ENCODE measurements at places on chromosomes 16 and 17. TPM values are rescaled to one million over a fixed set of nuclear protein-coding genes. Genes with fewer than 3 reads are reported as not detected.

GRCh38 chr16:66383551-66383950, 17.1 kb downstream of the CDH5 start:
- no peak for DNase-seq

DNA sequence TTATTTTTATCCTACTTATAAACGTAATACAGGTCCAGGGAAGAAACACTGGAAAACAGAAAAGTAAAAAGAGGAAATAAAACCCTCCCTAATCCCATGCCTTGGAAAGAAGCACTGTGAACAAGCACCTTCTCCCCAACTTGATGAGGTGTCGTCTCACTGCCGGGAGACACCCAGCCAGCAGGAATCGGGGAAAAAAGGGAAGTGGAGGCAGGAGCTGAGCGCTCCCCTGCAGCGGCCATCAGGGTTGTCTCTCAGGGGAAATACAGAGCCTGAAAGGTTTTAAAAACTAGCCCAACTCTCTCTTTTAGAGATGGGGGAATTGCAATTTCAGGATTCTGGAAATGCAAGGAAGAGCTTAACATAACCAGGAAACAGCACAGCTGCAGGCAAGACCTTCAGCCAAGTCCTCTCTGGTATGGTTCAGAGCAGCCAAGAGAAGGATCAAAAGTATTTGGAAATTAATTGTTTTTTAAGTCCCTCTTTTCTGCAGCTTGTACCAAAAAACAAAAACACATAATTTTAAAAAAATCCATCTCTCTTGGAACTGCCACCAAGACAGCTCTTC, 96.3 kb upstream of the RCVRN start:
- DNase-seq: peak; percentile 34

- peak; percentile 54 for DNase-seq
Observed at GRCh38 chr16:54282202-54282927, 4.2 kb downstream of the IRX3 start.

GRCh38 chr17:80763293-80763867, 218.7 kb downstream of the RPTOR start:
- no peak for DNase-seq

- no peak for DNase-seq
Observed at GRCh38 chr16:50685462-50686063, 4.5 kb upstream of the SNX20 start.

GRCh38 chr16:10509534-10510025, 70.8 kb downstream of the EMP2 start:
- peak; percentile 54 for DNase-seq

GRCh38 chr16:52078716-52079655, 468.0 kb downstream of the TOX3 start:
- no peak for DNase-seq

DNA sequence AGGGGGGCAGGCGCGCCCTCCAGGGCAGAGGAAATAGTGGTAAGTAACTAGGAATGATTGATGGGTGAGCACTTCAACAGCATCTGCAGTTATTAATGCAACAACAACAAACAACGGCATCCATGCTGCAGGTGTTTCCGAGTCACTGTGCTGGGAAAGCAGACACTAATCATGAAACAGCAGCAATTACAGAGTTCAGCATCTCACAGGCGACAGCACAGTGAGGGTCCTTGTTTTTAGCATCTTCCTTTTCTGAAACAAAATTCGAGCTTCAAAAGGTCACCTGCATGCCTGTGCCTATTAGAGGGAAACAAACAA, 191.9 kb downstream of the SLC39A11 start:
- no peak for DNase-seq

DNA sequence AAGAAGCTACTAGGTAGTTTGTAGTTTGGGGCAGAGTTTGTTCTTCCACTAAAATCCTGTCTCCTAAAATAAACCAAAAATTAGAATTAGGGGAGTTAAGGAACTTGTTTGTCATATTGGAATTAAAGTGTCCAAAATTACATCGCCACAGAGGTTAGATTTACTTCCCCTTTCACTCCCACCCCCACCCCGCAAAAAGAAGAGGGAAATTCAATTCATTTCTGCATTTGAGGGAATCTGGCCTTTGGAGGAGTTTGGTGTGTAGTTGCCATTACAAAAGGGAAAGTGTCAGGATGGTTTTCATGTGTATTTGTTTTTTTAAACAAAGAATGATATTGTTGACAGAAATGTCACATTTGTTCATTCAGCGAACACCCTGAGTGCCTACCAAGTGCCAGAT, 5.8 kb downstream of the TMEM97 start:
- no peak for DNase-seq

DNA sequence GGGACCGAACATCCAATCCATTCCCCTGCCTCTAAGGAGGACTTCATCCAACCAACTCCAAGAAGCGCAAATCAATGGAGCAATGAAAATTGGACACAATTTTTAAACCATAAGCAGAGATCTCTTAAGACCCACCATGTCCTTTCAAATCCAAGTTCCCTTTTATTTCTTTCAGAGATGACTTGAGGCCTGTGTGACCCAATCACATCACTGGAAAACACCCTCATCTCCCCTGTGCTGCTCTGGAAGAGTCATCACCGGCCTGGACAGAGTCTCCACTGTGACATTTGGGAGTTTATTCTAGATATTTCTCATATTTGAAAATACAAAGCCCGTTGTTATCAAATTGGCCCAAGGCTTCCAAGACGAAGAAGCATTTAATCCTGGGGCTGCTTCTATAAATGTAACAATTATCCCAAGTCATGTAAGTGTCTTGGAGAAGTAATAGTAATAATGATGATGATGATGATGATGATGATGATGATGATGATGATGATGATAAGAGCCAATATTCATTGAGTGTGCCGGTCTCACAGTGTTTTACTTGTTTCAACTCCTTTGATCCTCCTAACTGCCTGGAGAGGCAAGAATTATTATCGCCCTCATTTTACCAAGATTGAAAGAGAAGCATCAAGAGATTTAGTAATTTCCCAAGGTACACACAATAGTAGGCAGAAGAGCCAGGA, 72.1 kb downstream of the COPRS start:
- no peak for DNase-seq

DNA sequence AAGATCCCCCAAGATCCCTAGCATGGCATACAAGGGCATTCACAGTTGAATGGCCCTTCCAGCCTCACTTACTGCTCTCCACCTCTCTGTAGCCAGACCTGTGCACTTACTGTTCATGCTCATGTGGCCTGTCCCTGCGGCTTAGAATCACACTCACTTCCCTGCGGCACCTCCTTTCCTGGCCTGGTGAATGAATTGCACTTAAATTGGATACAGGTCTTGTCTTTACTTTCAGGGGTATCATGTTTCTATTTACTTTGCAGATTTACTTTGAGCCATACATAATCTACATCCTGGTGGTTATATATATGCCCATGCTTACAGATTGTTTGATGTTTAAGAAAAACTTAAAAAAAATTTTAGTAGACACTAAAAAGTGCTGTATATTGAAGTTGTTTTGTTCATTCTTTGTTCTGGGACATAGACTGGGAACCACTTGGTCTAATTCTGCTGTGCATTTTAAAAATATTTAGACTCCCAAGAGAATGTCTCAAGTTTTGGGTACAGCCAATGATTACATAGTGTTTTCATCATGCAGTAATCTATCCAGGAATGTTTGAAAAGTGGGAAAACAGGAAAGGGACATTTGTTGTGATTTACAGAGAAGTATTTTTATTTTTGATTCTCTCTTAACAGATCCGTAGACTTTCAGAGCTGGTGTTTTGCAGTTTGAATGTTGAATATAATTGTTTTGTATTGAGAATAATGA, 63.9 kb downstream of the NUP88 start:
- no peak for DNase-seq

- no peak for DNase-seq
Observed at GRCh38 chr16:79843631-79844043, 243.1 kb upstream of the MAF start.

GRCh38 chr17:48625495-48626244, 488 bp downstream of the HOXB9 start:
- DNase-seq: peak; percentile 92

DNA sequence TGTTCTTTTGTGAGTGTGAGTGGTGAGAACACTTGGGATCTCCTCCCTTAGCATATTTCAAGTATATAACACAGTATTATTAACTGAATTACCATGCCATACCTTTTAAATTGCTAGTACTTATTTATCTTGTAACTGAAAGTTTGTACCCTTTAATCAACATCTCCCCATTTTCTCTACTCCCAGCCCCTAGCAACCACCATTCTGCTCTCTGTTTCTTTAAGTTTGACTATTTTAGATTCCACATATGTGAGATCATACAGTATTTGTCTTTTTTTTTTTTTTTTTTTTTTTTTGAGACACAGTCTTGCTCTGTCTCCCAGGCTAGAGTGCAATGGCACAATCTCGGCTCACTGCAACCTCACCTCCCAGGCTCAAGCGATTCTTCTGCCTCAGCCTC, 117.6 kb upstream of the CACNG3 start:
- no peak for DNase-seq

DNA sequence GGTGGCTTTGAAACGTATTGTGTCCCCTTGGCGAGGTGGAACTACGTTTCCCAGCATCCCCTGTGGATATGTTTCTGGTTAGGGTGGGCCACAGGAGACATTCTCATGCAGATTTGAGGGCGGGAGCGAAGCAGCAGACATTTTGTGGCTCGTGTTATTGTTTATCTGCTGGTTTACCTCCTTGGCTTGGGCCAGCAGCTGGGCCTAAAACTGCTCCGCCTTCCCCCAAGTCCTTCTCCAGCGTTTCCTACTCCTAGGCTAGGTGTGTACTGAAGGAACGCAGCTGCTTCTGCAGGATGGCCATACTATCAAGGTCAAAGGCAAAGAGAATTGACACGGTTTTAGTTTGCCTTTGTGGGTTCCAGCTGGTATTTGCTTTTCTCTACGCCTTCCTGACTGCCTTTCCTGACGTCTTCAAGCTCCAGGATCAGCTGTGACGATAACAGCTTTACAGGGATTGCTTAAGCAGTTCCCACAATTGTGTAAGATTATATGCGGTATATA, 17.2 kb upstream of the WSB1 start:
- no peak for DNase-seq

DNA sequence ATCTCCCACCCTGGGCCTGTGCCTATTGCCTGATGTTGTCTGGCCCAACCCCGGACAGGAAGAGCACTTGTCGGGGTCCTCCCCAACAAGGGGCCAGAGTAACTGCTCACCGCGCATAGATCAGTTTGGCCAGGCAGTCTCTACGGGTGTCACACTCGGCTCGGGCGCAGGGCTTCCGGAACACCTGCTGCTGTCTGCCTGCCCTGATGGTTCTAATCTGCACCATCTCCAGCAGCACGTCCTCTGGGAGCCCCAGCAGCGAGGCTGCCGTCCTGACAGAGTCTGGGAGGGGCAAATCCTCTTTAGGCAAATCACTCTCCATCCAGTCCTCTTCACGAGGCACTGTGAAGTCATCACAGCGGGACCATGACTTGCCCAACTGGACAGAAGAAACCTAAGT, 24.0 kb downstream of the MYO19 start:
- no peak for DNase-seq

- no peak for DNase-seq
Observed at GRCh38 chr16:17166095-17166494, 304.7 kb downstream of the XYLT1 start.

DNA sequence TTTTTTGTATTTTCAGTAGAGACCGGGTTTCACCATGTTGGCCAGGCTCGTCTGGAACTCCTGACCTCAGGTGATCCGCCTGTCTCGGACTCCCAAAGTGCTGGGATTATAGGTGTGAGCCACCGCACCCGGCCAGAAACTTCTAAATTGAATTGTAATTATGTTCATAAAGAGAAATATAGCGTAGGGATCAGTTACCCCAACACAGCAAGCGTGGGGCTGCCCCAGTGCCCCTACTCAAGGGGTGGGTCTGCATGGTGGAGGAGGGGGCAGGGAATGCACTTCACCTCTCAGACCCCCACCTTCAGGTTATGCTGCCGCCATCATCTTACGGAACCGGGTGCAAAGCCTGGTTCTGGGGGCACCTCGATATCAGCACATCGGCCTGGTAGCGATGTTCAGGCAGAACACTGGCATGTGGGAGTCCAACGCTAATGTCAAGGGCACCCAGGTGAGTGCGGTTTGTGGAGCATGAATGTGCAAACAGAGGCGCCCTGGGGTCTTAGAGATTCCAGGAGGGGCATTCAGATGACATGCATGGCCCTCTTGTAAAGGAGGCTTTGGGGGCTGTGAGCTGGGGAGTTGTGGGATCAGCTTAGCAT, 18.0 kb downstream of the ITGAM start:
- DNase-seq: no peak

DNA sequence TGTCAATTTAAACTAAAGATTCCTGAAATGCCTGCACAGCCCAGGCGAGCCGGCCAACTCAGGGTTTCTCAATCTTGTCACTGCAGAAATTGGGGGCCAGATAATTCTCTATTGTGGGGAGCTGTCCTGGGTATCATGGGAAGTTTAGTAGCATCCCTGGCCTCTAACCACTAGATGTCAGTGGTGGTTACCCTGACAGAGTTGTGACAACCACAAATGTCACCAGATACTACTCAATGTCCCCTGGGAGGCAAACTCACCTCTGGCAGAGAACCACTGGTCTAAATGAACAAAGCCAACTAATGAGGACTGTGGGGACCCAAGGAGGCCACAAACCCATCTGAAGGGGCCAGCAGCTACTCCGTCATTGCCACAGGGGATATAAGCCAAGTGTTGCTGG, 90.9 kb downstream of the MYH11 start:
- no peak for DNase-seq

- DNase-seq: no peak
Observed at GRCh38 chr17:40617678-40618240, 29.9 kb downstream of the SMARCE1 start.

DNA sequence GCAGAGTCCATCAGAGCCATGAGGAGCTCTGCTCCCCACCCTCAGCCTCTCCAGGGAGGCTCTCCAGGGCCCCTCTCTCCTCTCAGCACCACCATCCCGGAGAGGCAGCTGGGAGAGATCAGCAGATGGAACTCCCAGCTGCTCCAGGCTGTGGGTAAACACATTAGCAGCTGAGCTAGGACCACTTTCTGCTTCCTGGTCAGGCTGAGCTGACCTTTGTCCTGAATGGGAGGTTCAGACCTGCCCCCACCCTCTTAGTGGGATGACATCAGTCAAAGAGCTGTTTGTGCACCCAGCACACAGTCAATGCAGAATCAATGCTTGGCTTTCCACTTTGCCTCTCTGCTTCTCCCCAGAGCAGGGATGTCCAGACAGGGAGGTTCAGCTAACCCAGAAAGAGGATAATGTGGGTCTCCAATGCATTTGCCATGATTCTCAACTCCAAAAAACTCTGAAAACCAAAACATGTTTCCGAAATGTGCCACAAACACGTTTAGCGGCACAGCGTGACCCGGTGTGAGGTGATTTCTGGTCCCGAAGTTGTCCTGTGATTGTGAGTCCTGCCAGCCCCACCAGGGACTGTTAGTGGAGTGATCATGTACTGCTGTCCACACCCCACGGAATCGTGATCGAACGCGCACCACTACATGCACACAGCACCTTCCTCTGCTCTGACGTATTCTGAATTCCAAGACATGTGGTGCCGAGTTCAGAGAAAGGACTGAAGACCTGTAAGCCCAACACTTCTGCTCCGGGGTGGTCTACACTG, 6.7 kb downstream of the GPR142 start:
- peak; percentile 76 for DNase-seq

Gene NPB
- 0.51 TPM for total RNA-seq

Gene MVP
- total RNA-seq: 529 TPM

Gene RAP1GAP2
- 26.6 TPM for total RNA-seq

Gene TERB1
- 0.28 TPM for total RNA-seq

Gene OR3A3
- total RNA-seq: not detected

Gene KRT40
- 0.22 TPM for total RNA-seq

Gene GPR142
- not detected for total RNA-seq

Gene FN3KRP
- total RNA-seq: 36.1 TPM

Gene DNAAF8
- total RNA-seq: 1.8 TPM

Gene TP53
- total RNA-seq: 75.2 TPM

All from mucosa of descending colon (tissue), 3 donors.